ENCODE measurements at places on chromosomes 7 and 10.

GRCh38 chr10:101766753-101767599 is 8.9 kb downstream of the FGF8 start:
- DNase-seq = no peak

GRCh38 chr7:120609136-120609753 is 248.7 kb downstream of the TSPAN12 start:
- DNase-seq = no peak

DNA sequence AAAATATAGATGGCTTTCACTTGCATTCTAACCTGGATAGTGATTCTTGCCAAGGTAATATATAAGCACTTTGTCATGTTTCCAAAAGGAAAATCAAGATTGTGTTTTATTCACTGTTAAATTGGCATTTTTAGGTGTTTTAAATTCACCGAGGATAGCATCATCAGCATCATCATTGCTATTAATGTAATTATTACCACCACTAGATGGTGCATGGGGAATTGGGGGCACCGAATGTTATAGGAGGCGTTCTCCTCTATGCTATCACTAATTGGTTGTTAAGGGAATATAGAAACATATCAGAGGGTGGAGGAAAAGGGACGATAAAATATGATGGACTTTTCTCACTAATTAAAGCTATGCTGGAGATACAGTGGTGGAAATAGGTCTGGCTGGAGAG is 95.5 kb downstream of the CELF2 start:
- DNase-seq = no peak

- no peak for DNase-seq
Measured at GRCh38 chr10:30688456-30688855, 58.9 kb upstream of the LYZL2 start.

DNA sequence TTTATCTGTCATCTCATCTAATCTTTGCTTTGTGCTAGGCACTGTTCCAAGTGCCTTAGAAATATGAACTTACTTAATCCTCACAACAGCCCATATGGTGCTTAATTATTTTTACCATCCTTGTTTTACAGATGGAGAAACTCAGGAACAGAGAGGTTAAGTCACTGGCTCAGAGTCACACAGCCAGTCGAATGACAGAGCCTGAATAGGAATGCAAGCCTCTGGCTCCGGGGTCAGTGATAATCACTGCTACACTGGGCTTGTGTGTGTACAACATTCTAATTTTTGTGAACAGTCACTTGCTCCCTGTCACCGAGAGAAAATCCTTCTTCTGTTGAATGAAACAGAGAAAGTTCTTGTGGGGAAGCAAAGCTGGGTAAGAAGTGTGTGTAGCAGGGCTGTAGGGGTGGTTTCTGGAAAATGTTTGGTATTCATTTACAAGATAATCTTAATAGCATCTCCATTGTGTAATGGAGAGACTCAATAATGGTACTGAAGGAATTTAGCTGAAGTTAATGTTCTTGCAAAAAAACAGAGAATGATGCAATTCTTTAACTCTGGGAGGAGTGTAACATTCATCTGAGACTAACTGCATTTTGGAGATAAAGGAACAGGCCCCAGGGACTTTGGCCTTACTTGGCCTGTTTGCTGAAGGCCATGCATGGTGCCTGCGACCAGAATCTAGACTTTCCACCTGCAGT is 290.6 kb downstream of the FRMD4A start:
- peak; percentile 81 for DNase-seq

DNA sequence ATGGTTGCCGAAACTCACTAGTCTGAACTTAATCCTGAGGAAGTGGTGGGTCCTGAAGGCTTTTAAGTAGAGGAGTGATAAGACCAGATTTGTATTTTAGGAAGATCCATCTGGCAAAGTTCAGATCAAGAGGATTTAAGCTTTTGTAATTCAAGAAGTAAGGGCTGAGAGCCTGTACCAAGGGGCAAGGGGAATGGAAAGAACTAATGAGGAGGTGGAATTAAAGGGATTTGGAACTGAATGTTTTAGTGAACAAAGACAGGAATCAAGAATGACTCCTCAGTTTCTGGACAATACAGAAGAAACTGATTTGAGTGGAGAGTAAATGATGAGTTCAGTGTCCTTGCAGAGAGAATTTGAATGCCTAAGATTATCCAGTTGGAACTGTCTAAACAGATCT is 249.0 kb downstream of the C7orf25 start:
- DNase-seq = no peak

DNA sequence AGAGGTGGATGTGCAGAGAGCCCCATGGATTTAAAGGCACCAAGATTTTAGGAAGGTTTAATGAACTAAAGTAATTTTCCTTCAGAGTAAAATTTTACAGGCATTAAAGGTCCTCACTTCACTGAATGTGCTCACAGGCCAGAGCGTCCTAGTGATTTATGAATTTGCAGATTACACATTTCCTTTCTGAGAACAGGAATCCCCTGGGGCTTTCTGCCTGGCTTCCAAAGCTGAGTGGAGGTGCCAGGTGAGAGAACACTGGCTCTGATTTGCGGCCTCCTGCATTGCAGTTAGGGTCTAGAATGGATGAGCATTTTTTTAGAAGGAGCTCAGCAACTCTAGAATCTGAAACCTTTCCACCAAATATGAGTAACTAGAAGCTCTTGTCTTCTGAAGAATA is 194.3 kb downstream of the SORCS3 start:
- DNase-seq = no peak

DNA sequence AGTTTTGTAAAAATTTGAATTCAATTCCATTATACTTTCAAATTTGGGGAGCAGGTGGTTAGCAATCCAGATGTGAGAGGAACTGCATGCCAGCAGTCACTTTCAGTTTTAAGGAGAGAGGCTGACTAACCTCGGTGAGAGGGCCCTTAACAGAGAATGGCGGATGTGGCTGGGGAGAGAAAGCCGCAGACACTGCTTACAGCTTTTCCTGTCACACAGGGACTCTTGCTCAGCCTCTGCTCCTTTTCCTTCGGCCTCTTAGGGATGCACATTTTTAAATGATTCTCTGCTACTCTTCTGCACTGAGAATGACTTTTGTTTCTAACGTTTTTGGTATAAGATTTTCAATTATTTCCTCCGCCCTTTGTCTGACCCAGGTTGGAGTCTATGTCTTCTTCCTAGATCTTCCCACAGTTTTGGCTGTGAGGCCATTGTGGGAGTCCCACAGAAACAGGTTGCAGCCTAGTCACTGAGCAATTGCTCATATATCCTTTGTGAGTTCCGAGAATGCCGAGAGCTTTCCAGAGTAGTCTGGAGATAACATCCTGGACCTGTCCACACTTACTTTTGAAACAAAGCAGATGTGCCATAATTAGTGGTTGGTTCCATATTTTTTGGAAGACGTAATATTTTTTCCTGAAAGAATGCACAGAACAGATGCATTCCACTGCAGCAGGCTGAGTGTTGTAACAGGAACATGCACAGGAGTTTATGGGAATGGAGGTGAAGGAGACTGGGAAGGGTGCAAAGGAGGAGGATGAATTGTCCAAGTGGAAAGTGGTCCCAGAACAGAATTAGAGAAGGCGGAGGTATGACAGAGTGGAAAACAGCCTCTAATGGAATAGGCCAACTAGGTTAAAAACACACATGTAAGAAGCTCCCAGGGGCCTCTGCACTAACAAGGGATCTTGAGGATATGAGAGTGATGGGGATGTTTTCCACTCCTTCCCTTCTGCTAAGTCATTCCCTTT is 168.0 kb upstream of the ZNF32 start:
- peak; percentile 73 for DNase-seq

DNA sequence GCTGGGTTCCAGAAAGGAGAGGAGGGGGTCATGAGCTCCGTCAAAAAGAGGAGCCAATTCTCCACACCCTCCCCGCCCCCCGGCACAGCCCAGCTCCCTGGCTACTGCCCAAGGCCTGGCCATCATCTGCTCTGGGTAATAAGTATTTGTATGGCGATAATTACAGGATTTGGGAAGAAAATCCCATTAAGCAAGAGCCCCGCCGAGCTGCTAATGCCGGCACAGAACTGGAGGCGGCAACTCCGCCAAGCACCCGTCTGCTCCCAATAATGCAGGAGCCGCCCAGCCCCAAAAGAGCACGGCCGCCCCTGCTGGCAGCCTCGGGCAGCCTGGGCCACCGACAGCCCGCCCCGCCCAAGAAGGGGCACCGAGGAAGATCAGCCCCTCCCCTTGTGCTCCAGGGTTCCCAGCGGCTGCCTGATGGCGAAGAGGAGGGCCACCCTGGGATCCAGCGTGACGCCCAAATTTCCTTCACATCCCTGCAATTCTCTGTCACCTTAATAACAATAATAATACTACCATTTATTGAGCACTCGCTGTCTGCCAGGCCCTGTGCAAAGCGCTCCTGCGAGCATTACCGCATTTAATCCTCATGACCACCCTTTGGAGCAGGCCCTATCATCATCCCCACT is 5.9 kb downstream of the SLIT1 start:
- DNase-seq = no peak

DNA sequence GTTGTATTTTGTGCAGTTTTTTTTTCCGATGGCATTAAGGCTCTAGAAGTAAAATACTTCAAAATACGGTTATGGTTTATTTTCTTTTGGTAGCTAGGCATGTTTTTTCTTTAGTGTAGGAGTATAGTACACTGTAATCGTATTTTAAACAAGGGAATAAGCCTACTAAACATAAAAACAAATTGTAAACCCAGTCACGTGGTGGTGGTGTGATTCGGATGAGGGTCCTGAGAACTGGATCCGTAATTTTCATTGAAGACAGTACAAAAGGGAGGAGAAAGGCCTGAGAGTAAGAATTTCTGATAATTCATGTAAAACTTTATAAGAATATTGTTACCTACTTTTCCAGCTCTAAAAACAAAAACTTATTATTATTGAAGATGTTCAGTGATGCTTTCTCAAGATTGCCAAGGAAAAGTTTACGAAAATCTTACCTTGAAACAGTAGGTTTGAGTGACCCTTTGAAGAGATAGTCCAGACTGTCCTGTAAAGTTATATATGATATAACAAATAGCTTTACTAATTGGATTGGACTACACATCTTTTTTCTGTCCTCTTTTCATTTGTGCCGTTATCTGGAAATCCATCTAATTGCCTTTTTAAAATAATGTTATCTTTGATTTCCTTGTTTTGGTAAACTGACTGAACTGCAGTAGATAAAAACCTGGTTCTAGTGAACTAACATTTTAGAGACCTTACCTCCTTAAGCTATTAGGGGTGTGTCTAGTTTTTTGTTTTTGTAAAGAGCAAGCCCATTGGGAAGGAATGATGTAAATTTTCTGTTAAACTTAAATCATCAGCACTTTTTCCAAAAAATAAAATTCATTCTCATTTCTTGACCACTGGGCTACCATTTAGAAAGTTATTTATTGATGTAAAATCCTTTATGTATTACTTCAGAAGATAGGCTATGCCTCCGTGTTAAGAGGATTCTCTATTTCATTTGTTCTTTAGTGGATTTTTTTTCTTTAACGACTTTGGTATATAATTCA is 1.0 kb upstream of the PBLD start:
- no peak for DNase-seq

DNA sequence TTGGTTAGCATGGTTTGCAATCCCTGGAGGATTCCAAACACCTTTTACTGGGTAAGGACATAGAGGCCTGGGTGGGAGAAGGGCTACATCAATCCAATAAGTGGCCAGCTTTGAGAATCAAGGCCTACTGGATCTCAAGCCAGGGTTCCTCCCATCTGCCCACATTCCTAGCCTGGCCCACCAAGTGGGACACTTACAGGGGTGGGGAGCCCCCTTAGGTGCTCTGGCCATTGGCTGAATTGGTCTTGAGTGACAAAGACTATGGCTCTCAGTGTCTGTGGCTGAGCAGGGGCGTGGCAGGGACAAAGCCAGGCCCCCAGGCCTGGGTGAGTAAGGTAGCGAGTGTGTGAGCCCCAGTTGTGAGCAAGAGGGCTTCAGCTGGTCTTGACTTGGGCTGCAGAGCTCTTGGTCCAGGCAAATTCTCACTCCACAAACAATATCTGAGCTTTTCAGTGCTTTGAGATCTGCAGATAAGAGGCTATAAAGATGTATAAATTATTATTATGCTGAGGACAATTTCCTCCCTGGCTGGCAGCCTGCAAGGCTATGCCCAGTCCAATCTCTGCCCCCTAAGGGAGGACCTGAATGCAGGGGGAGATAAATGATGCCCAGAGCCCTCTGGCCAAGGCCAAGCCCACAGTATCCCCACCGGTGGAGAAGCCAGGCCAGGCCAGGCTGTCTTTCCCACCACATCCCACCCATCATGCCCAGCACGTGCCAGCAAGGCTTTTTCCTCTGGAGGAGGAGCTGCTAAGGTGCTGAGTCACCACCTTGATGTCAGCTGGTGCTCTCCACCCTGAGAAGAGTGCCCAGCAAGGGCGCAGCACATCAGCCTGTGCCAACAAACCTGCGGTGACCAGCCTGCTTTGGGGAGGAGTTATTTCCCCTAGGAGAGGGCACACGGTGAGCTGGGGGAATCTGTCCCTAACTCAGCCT is 80.7 kb upstream of the DUSP5 start:
- DNase-seq = no peak

DNA sequence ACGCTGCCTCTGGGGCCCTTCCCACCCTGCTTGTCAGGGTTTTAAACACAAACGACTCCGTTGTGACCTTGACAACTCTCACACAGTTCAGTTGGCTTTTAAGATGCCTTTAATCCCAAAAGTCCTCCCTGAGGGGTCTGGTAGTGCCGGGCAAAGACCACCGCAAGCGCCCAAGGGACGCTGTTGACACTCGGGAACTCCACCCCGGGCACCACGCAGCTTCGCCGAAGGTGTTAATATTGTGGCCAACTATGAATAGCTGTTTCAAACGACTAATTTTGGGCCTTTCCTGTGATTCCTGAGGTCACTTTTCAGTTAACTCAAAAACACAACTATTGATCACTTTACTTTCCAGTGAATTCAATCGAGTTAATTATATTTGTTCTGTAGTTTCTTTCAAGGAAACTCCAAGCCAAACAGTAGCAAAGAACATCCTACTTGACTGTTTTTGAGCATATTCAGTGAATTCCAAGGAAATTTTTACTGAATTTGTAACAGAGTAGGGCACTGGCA is 958 bp upstream of the ESYT2 start:
- no peak for DNase-seq

DNA sequence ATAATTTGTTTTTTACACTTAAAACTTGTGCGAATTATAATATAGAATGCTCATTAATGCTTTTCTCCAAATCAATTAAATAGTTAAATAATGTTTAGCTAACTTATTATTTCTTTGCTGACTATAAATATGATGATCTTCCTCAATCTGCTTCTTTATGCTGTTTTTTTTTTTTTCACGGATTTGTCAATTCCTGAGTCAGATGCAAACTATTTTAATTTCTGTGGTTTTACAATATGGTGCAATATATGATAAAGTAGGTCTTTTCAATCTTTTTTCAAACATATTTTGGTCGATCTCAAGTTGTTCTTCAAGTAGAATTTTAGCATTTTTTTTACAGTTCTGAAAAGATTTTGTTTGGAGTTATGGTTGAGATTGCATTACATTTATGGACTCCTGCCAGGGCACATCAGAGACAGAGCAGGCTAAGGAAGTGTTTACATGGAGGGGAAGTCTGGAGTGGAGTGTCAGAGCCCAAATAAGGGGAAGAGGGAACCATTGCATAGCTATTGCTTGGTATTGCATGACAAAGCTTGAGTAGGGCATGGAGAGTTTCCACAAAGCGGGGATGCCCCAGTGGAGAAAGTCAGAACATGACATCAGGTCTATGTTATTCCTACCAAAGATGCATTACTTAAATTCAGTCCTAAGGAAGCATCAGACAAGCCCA is 204.4 kb downstream of the OTUD1 start:
- DNase-seq = no peak

- DNase-seq = no peak
Measured at GRCh38 chr10:75950997-75951589, 519.7 kb downstream of the LRMDA start.

- DNase-seq = no peak
Measured at GRCh38 chr10:85741626-85742300, 624.8 kb downstream of the GRID1 start.

All from choroid plexus epithelial cell (primary cell).